ENCODE measurements at places on chromosomes 6 and 20.

- DNase-seq: peak; percentile 54
These were observed 838 bp downstream of the STMN3 start for GRCh38 chr20:63652192-63652980.

- DNase-seq: no peak
These were observed 20.7 kb downstream of the COL19A1 start for GRCh38 chr6:69887026-69887425.

DNA sequence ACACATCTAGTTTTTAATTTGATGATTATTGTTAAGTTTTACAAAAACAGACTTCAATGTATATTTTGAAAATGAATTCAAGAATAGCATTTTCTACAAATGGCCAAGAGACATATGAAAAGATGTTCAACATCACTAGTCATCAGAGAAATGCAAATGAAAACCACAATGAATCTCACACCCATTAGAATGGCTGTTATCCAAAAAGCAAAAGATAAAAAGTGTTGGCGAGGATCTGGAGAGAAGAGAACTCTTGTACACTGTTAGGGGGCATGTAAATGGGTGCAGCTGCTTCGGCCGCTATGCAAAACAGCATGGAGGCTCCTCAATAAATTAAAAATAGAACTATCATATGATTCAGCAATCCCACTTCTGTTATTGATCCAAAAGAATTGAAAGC lies 185.8 kb upstream of the CCN2 start:
- DNase-seq: no peak

GRCh38 chr6:55957961-55958422 lies 82.6 kb upstream of the BMP5 start:
- no peak for DNase-seq

DNA sequence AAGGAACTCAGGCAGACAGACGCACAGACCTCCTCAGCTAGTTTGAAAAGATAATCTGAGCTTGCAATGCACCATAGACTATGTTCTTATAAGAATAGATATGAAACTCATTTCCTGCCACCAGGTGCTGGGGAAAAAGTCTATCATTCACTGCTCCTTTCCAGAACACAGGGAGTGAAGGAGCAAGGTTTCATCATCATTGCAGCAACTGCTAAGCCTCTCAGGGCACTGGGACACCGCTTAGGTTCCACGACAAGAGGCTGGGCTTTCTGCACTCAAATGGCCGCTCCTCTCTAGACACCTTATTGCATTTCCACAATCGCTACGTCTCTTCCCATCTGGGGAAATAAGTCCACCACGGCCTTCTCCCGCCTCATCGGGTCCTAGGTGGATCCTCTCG lies 418.5 kb upstream of the JARID2 start:
- DNase-seq: no peak

DNA sequence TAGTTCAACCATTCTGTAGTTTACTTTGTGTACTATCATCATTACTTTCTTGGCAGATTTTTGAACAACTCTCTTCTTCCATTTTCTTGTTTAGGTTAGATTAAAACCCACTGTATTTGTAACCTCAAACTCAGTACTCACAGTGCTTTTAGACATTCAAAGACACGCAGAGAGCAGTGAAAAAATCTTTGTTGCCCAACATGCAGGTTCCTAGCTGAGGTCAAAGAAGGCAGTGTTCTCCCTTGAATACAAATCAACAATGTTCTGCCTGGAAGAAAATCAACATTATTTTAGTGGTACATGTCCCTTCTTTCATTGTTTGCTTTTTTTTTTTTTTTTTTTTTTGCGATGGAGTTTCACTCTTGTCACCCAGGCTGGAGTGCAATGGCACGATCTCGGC lies 11.2 kb downstream of the CYB5R4 start:
- DNase-seq: no peak

GRCh38 chr20:52751571-52751970 lies 220.6 kb upstream of the TSHZ2 start:
- no peak for DNase-seq

GRCh38 chr6:151186804-151187330 lies 52.9 kb upstream of the AKAP12 start:
- no peak for DNase-seq

GRCh38 chr20:16846006-16846405 lies 97.8 kb downstream of the OTOR start:
- DNase-seq: peak; percentile 58

- DNase-seq: no peak
These were observed 3.0 kb upstream of the CDH26 start for GRCh38 chr20:59955131-59955796.

DNA sequence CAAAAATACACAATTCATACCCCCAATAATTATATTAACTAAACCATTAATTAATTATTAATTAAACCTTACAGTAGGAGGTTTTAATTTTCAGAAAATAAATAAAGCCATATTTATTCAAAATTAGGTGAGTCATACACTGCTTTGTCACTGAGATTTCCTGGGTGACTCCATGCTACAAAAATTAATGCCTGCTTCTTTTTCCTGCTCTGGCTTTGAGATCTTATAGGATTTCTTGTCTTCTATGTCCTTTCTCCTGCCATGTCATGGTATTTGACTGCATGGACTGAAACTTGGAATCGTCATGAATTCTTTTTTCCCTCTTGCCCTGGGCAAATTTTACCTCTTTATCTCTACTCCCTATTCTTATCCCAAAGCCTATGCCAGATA lies 133.2 kb downstream of the PHACTR1 start:
- no peak for DNase-seq

- DNase-seq: no peak
These were observed 76.9 kb downstream of the FAM50B start for GRCh38 chr6:3926150-3926482.

DNA sequence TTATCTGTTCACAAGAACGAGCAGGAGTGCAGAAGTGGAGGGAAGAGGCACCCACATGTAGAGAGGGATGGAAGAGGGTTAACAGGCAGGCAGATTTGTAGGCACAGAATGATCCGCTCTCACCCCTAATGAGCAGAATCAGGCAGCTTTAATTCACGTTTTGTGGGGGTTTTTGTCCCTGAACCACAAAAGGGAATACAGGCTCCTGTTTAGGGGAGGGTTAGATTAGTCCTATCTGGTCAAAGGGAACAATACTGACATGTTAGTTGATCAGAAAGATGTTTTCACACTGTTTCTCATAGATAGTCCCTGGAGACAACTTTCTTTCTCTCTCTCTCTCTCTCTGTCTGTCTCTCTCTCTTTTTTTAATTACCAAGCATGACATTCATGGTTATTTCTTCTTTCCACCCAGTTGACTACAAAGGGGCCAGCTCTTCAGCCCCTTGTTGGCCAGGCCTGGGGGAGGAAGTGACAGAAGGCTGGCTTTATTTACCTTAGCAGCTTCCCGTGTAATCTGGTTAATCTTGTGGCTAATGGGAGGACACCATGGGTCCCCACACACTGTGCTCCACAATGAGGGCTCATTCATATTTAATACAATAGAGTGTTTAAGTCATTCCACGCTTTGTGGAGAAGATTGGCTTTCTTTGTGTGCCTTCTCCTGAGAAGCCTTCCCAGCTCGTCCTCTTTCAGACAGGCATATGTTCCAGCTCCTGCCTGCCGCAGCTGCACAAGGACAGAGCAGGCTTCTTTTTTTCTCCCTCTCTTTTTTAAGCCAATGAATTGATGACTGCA lies 958.8 kb downstream of the TFAP2A start:
- DNase-seq: no peak

DNA sequence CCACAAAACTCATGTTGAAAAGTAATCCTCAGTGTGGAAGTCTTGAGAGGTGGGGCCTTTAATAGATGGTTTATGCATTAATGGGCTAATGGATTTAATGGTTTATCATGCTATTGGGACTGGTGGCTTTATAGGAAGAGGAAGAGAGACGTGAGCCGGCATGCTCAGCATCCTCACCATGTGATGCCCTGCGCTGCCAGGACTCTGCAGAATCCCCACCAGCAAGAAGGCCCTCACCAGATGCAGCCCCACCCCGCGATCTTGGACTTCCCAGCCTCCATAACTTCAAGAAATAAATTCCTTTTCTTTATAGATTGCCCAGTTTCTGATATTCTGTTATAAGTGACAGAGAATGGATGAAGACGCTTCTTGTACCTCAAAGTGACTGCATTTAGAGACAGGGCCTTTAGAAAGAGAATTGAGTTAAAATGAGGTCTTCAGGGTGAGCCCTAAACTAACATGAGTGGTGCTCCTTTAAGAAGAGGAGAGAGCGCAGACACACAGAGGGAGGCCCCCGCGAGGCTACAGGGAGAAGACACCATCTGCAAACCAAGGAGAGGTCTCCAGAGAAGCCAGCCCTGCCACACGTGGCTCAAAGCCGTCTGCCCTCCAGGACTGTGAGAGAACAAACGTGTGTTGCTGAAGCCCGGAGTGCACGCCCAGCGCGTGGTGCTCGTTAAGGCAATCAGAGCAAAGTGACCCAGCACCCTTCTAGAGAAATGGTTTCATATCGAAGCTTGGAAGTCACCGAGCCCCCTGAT lies 56.9 kb downstream of the IRF4 start:
- DNase-seq: no peak

DNA sequence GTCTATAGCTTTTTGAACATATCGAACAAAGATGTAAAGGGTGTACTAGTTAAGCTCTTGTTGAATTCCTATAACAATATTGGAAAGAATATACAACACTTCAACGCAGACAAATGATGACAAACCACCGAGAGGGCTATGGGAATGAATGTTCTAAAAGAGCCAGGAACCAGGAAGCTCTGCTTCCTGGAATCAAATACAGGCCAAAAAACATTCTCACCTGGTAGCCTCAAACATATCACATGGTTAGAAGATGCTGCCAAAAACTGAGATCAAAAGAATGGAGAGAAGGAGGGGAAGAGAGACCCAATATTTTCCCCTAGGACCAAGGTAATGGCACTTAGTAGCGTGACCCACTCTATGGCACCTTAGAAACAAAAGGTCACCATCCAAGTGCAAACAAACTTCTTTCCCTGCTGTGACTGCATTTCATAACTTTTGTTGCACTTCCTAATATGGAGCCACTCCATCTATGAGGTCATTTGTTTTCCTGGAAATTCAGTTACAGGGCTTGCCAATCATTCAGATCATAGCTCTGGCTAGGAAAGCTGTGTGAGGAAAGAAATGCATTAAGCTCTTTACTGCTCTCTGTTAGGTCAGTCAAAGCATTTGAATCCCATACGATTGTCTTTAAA lies 199.2 kb upstream of the NT5E start:
- no peak for DNase-seq

- no peak for DNase-seq
These were observed 315.0 kb downstream of the GMDS start for GRCh38 chr6:1930356-1930755.

GRCh38 chr6:7684076-7684475 lies 41.8 kb upstream of the BMP6 start:
- DNase-seq: no peak

DNA sequence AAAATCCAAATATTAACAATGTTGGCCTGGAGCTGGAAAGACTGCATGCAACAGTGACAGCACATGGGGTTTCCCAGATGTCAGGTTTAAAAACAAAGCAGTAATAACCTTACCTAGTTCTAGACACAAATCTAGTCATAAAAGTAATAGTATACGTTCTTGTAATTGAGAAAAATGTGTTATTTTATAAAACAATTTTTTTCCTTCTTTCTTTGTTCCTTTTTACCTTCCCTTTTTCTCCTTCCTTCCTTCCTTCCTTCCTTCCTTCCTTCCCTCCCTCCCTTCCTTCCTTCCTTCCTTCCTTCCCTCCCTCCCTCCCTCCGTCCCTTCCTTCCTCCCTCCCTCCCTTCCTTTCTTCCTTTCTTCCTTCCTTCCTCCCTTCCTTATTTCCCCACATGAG lies 242.7 kb upstream of the PDE10A start:
- DNase-seq: no peak

DNA sequence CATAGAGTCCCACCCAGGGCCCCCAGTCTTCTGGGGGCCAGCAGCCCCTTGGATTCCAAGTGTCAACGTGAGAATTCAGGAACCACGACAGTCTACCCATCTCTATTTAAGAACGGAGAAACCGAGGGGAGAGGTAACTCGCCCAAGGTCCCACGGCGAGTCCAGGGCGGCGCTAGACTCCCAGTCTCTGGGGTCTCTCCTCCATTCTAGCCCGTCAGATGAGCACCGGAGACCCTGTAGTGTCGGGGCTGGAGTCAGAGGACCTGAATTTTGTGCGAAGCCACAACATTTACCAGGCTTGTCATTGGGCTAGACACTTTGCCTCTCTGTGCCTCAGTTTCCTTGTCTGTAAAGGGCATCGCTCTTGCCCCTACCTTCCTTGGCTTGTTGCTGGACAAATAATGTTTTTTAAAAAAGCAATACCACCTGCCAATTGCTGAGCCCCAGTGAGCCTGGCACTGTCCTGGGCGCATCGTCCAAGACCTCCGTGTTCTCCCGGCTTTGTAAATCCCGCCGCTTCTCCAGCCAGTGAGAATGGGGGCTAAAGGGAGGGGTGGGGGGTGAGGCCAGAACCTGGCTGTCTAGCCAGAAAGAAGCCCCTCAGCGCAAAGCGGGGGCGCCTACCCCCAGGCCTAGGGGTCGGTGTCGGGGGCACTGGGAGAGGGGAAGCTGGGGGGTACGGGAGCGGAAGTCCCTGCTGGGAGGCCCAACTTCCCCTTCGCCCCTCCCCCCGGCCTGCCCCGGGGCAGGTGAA lies 91.7 kb downstream of the NCR2 start:
- no peak for DNase-seq

GRCh38 chr6:128335963-128336362 lies 184.4 kb downstream of the PTPRK start:
- DNase-seq: no peak

- DNase-seq: no peak
These were observed 26.2 kb downstream of the TTBK1 start for GRCh38 chr6:43269273-43270007.

DNA sequence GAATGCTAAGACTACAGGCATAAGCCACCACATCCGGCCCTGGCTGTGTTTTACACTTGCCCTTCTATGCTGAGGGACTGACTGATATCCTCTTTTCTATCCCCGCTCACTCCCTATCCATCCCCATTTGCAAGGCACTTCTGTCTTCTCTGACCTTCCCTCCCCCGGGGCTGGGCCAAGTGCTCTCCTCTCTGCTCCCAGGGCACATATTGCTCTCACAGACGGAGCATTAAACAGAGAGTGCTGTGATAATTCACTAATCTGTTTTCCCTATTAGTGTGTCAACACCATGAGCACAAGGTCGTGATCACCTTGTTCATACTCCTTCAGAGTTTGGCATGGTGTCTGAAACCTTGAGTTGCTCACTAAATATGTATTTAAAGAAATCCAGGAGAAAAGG lies 9.0 kb upstream of the SLC2A12 start:
- no peak for DNase-seq

GRCh38 chr6:6386010-6386409 lies 65.5 kb upstream of the F13A1 start:
- DNase-seq: no peak

GRCh38 chr6:88614316-88614877 lies 349.0 kb downstream of the RNGTT start:
- DNase-seq: no peak

GRCh38 chr6:165755583-165755982 lies 92.5 kb upstream of the PDE10A start:
- no peak for DNase-seq

DNA sequence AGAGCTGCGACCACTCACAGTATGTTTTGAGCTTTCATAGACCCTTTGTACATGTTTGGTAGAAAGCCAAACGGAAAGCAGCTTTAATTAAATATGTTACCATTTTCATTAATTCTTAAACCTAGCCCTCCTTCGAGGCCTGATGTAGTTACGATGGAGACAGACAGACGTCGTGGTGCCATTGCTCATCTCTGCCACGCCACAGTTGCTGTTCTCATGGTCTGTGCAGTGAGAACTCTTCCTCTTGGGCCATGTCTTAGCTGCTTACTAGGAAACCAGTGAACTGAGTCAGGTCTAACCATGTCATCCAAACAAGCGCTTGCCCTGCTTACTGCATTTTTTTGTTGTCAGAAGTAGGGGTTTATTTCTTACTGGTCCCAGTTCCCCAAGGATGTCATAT lies 62.8 kb downstream of the SNX9 start:
- DNase-seq: no peak

All from ACHN (cell line).